Endothelial cell (in vitro differentiated cells): ENCODE measurements at places on chromosomes 12 and 14. TPM values are rescaled to one million over a fixed set of nuclear protein-coding genes. Genes with fewer than 3 reads are reported as not detected.

GRCh38 chr14:51219473-51220448 is 20.3 kb upstream of the TMX1 start:
- no peak for DNase-seq

FAM90A1 gene
- total RNA-seq: not detected

IPO8 gene
- total RNA-seq: 43.0 TPM

TNFRSF1A gene
- 125 TPM for total RNA-seq

JPH4 gene
- 0.64 TPM for total RNA-seq

TAS2R50 gene
- total RNA-seq: 1.2 TPM

TPH2 gene
- total RNA-seq: 0.10 TPM

TAS2R31 gene
- 3.1 TPM for total RNA-seq

GRCh38 chr12:87304406-87304805 is 724.8 kb downstream of the C12orf50 start:
- DNase-seq: no peak

PRPF40B gene
- total RNA-seq: 9.2 TPM

DNA sequence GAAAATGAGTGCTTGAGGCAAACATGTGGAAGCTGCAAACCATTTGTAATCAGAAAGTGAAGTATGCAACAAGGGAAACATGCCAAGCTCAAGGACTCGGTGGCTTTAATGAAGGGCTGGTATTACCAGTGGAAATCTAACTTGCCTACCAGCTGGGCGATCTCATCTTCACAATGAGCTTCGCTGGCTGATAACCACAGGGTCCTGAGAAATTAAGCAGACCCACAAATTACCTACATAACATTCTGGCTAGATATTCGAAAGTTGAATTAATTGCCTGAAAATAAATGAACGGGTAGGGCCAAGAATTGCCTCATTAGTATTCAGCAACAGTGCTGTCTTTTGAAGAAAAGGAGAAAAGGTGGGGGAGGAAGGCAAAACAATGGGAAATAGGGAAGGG is 439.4 kb downstream of the PDZRN4 start:
- DNase-seq: no peak

DNA sequence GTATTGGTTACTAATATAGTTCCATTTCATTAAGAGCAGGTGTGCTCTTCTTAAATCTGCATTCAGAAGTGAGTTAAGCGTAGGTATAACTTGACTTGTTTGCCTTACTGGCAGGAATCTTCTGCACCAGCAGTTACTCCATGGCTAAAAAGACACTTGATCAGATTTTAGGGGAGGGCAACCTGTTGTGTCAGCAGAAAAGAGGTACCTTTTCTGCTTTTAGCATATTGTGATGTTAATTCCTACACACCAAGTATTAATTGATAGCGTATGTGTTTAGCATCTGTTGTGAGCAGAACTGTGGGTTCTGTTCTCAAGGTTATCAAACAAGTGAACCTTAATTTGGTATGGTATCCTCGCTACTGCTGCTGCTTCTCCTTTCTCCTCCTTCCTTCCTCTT is 38.3 kb downstream of the TTLL5 start:
- no peak for DNase-seq

DNA sequence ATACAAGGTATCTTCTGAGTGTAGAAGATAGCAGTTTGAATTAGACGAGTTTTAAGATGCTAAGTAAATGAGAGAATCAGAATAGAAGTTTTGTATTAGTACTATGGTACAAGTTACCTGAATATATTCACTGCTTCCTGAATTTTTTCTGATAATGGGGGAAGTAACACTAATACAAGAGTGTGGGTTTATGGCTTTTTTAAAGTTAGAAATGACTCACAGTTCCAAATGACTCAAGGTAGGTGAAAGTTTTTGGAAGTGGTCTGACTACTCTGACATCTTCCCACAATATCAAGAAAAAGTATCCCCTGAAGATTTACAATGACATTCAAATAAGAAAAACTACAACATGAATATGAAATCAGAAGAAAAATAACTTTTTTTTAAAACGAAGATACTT is 123.7 kb upstream of the GARIN6 start:
- DNase-seq: no peak

DNA sequence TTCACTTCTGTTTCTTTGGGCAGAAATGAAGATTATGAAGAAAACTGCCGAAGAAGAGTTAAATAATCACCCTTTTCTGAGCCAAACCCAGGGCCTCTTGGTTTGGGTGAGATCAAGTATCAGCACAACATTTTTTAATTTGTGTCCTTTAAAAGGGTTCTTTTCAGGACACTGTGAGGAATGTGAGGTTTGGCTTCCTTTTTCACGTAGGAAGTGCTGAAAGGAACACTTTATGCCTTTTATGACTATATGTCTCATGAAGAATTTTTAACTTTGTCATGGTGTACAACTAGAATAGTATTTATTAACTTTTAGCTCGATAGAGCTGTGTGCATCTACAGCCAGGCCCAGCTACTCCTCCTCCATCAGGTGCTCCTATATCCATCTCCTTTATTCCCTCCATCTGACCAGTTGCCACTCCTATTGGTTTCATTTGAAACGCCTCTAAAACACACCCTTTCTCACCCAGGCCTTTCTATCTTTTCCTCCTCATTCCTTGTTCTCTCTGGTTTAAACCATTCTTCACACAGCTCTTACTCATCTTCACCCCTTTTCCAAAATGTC is 103.6 kb upstream of the LRIG3 start:
- DNase-seq: no peak
